ENCODE measurements at places on chromosomes 3 and 15.

DNA sequence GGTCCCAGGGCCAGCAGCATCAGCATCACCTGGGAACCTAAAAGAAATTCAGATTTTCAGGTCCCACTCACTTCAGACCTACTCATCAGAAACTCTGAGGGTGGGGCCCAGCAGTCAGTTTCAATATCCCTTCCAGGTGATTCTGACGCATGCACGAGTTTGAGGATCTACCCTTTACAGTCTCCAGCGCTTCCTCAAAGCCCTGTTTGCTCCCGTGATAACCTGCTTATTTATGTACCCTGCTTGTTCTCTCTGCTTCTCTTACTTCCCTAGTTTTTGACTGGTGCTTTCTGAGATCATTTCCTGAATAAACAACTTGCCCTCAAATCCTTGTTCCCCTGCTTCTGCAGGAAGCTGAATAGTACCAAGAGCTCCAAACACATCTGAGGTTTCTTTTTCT lies 245.3 kb downstream of the ZNF621 start:
- no peak for DNase-seq

- no peak for DNase-seq
Observed at GRCh38 chr3:197511130-197511529, 44.6 kb downstream of the BDH1 start.

DNA sequence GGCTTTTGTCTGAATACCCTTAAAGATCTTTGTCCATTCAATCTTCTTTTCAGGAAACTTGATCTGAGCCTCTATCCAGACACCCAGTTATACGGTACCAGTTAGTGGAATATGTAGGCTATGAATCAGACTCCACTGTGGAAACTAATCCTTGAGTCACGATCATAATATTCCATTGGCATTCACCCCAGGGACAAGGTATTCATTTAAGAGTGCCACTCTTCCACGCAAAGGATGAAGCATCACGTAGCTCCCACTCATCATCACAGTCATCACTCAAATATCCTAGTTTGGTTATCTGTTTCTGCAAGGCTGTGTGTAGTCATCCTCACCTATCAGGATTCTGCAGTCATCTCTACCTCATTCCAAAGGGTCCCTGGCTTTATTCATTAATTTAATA lies 85.6 kb downstream of the NEDD4 start:
- peak; percentile 99 for DNase-seq

- peak; percentile 29 for DNase-seq
Observed at GRCh38 chr3:28989646-28990089, 291.2 kb upstream of the RBMS3 start.

GRCh38 chr3:48128774-48129173 lies 59.4 kb downstream of the CDC25A start:
- DNase-seq = no peak

DNA sequence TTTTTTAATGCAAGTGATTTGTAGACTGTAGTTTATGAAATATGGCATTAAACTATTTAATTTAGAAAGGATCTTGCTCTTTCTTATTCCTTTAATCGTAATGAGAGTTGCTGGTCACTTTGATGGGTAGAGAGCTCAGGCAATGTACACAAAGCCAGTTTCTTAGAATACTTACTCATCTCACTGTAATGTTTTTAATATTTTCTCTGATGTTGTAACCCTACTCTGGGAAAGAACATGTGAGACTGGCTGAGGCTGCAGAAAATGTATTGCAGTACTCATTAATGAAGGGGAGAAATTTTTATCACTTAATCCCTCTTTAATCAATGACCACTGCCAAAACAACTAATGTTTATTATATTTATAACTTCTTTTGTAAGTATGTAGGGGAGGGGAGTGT lies 479.4 kb upstream of the KCNMB2 start:
- peak; percentile 31 for DNase-seq

GRCh38 chr3:46116996-46117395 lies 89.7 kb upstream of the XCR1 start:
- DNase-seq = no peak

GRCh38 chr3:72271216-72271615 lies 486.3 kb upstream of the PROK2 start:
- peak; percentile 7 for DNase-seq

Measured in iris pigment epithelial cell (primary cell).